ENCODE measurements at places on chromosomes 2 and 18.

GRCh38 chr2:138323382-138324067 is 178.0 kb upstream of the SPOPL start:
- DNase-seq = no peak

DNA sequence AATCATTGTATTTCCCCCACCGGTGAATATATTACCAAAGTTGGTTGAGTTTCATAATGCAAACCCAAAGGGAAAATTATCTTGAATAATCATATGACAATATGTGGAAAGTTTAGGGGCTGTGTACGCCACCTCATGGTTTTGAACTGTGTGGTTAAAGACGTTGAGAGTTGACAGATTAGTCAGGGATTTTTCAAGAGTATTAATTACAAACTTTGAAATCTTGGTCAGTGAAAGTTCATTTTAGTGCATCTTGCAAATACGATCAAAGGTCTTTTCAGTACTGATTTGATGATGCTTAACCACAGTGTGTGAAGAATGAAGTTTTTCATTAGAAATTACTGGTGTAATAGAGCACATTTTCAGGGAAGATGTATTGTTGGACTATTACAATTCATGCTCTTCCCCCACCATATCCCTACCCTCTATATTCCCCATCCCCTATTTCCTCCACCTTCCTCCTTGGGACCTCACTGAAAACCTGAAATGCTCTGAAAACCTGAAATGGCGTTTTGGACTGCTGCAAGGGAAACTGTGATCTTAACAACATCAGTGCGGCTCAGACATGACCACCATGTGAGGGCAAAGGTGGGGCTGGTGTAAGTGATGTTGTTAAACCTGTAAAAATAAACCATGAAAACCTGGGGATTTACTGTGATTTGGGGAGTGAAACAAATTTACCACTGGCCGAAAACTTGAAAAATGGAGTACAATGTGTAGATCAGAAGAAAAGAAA is 4.5 kb upstream of the BCL2L11 start:
- no peak for DNase-seq

GRCh38 chr18:26792661-26793060 is 72.8 kb downstream of the AQP4 start:
- no peak for DNase-seq

DNA sequence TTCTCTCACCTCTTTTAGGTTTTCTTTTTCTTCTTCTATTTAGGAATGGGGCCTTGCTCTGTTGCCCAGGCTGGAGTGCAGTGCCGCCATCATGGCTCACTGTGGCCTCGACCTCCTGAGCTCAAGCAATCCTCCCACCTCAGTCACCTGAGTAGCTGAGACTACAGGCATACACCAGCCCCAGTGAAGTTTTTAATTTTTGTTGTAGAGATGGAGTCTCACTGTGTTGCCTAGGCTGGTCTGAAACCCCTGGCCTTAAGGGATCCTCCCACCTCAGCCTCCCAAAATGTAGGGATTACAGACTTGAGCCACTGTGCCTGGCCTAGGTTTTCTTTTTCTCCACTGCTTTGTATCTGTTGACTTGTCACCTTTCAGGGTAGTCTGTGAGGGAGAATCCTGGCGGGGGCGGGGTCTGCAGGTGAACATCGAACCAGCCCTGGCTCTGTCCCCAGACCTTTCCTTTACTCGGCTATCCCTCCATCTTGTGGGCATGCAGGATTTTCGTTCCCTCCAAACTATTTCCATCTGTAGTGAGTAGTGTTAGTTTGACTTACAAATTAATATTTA is 21.7 kb downstream of the NCK2 start:
- no peak for DNase-seq

- DNase-seq = no peak
These were observed 2.4 kb downstream of the PELI1 start for GRCh38 chr2:64141674-64142405.

GRCh38 chr2:188526701-188527100 is 235.0 kb downstream of the GULP1 start:
- no peak for DNase-seq

- DNase-seq = no peak
These were observed 43.7 kb downstream of the FSHR start for GRCh38 chr2:49110571-49110970.

DNA sequence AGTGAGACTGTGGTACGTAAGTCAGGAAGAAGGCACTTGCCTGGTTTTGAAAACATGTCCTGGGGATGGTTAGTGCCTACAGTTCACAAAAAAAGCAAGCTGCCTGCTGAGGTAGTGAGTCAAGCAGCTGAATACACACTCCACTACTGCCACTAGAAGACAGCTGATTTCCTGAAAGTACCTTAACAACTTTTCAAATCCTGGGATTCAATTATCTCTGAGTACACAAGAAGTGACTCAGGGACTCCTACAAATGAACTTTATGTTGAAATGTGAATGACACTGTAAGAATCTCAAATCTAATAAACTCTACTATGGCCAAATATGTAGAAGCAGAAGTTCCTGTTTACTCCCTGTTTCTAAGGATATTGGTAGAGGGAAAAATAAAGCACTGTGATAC is 58.0 kb upstream of the ARL5A start:
- no peak for DNase-seq

GRCh38 chr18:47343291-47343690 is 91.8 kb upstream of the SKOR2 start:
- no peak for DNase-seq

DNA sequence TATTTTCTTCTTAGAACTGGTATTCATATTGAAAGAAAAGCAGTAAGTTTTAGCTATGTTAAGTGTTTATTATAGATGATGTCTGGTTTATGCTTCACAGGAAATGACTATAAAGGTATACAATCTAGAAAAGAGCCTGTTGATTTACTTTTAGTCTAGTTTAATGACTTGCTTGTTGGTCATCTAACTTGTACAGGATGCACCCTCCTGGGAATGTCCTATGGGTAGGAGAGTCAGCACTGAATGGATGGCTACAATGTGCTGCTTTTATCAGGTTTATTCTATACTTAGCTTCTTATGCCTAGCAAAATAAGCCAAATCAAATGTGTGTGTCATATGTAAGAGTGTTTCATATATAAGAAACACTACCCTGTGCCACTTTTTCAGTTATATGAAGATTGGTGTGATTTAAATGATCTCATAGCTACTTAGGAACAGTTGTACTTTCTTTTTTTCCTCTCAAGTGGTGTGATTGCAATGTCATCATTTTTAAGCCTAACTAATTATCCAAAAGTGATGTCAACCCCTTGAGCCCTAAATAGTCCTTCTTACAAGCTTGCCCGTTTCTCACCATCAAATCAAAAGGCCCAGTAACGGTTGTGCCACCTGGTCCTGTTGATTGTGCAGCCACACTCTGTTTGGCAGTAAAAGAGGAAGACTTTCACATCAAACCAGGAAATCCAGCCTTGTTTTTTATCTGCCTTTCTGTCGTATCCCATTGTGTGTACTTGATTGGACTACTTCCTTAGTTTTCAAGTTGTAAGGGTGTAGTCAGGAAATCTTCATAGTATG is 176.0 kb downstream of the DIS3L2 start:
- no peak for DNase-seq

DNA sequence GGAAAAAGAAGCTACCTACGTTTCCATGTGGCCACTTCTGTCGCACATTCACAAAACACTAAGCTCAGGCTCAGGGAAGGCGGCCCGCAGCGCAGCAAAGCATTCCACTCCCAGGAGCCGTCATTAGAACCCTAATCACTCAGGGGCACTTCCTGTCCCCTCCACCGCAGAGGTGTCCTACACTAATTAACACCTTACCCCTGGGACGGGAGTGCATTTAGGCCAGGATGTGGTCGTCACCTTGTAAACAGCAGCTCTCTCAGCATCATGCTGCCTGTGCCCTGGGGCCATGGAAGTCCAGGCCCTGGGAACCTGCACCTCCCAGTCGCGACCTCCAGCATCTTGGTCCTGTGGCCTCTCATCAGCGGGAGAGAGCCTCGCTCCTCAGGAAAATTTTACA is 359.8 kb upstream of the SALL3 start:
- DNase-seq = no peak

DNA sequence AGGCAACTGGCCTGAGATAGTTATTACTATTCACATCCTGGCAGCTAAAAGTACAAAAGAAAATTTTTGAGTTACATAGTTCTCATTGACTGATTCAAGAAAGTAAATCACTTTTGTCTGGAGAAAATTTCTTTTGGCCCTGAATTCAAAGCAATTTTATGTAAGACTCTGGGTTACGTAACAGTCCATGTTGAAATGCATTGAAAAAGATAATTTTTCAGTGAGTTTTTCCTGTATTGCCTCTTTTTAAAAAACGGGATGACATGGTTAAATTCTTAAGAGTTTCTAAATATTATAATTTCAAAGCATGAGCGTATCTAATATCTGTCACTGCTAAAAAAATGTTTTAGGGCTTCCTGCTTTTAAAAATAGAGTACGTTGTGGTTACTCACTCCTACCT is 72.7 kb downstream of the ANKRD12 start:
- no peak for DNase-seq

DNA sequence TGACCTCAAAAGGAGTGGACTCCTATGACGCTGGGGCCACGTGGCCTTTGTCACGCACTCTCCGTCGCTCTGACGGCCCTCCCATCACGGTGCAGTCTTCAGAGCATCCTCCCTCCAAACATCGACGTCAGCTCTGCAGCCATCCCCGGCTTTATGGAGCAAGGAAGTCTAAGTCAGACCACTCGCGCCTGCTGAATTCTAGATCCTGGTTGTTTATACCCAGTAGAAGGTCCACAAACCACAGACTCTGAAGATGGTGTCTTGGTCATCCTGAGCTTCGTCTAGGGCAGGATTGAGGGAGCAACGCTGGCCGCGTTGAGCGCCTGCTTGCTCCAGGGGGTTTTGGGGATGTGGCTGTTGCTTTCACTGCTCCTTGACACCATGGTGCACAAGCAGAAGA is 228.0 kb upstream of the SALL3 start:
- no peak for DNase-seq

Data from CD4-positive, alpha-beta T cell treated with Interleukin-12 subunit alpha and Interleukin-12 subunit beta, for 1 hour (primary cell).